ENCODE measurements at places on chromosomes 11 and 22.

GRCh38 chr11:19327280-19327679, 86.5 kb upstream of the E2F8 start:
- no peak for DNase-seq

- DNase-seq = no peak
Measured at GRCh38 chr11:112656772-112657428, 304.3 kb upstream of the NCAM1 start.

- no peak for DNase-seq
Measured at GRCh38 chr11:45554230-45554967, 111.0 kb downstream of the CHST1 start.

DNA sequence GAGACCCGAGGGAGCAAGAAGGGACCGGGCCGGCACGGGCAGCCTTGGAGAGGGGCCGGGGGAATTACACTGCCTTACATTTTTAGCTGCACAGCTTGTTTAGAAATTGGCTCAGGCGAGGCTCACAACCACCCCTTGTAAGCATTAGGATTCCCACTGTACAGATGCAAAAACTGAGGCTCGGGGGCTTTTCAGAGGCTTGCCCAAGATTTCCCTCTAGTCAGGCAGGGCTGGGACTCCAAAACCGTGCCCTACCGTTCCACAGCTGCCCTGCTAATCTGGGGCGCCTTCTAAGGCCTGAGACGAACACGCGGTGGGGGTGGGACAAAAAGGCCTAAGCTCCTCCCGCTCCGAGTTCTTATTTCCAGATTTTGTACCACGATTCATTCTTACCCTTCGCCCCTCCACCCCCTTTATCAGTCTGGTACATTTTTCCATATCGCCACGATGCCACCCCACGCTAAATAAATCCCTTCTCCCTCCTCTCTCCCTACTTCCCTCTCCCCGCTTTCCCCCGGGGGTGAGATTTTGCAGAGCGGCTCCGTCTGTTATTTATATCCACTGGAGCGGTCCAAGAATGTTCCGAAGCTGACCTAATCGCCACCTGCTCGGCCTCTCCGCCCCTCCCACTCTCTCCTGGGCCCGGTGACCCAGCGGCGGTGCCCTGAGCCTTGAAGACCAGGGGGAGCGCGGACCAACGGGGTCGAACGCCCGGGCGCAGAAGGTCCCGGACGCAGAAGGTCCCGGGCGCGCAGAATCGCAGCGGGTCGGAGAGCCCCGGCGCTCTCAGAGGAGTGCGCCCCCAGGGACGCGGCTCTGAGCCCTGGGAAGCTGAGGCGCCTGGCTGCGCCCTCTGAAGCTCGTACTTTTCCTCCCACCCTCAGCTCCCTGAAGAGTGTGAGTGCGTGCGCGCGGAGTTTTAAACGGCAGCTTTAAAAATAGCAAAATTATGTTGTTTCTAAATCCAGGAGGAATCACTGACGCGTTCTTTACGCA, 764 bp upstream of the PACSIN3 start:
- no peak for DNase-seq

GRCh38 chr11:56950510-56950909, 38.2 kb upstream of the OR5AK2 start:
- no peak for DNase-seq

DNA sequence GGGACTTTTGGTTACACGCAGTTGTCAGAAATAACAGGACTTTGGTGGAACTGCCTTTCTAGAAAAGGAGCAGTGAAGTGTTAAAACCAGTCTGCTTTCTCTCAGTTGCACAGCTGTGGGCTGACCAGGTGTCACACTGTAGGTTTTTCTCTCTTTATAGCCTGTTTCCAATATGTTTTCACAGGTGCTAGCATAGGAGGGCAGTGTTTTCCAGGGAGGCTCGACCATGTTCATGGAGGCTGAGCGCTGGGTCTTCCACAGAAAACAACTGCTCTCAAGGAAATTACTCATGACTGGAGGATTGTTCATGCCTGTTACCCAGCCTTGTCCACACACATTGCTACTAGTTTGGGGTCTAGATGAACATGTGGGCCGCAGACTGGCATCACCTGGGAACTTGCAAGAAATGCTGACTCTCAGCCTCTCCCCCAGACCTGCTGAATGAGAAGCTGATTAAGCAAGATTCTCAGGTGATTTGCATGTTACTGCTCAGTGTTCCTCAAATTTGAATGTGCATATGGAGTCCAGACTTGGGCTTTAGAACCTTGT, 157.7 kb downstream of the MAML2 start:
- DNase-seq = no peak

- DNase-seq = no peak
Measured at GRCh38 chr22:43109511-43109910, 1.0 kb upstream of the BIK start.

- DNase-seq = no peak
Measured at GRCh38 chr11:68396516-68396915, 64.0 kb upstream of the PPP6R3 start.

DNA sequence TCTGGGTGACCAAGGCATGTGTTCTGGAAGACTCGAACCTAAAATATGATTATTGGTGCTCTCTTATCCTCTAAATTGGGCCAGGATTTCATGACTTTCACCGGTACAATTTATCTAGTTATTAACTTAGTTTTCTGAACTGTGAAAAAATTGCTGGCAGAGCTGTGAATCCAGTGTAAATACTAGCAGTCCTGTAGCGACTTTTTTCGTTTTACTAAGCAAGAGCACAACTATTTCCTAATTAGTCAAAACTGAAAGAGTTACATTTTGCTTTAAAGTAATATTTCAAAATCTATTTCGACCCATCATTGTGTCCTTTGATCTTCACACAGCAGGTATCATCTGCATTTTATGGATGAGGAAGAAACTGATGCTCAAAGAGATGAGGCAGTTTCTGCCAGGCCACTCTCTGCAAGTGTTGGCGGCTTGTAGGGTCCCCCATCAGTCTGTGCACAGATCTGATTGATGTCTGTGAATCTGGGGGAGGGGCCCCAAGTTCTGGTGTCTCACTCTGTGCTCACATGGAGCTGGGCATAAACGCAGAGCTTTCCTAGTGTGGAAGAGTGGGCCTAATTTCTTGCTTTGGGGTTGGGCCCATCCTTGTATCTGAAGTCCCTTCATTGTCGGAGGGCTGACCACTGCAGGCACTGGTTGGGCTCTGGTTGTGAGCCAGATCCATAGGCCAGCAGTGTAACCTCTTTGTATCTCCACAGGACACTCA, 1.4 kb upstream of the TRMT2A start:
- DNase-seq = no peak

DNA sequence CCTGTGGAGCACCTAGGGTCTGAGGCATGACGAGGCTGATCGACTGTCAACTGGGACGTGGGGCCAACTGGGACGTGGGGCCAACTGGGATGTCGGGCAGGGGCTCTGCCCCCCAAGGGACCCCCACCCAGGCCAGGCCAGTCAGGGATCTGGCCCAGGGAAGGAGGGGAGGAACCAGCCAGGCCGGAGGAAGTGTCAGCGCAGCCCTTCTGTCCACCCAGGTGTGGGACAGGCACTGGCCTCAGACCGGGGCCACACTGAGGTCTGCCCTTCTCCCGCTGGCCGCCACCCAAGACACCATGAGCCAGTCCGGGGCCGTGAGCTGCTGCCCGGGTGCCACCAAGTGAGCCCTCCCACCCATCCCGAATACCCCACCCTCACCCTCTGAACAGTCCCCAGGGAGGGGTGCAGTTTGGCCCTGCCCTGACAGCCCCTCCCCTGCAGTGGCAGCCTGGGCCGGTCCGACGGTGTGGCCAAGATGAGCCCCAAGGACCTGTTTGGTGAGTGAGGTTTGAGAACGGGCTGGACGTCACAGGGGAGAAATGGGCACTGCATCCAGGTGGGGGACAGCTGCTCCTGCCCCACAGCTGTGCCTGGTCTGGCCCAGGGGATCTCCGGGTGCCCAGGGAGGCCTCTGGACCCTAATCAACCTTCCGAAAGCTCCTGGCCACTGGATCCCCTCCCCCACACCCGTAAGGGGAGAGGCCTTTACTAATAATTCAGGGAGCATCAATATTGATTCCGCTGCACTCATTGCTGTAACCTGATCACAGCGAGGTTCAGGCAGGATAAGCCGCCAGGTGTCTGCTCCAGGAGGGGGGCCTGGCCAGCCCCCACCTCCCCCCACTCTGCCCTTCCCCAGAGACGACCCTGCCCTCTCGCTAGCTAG, 3.3 kb downstream of the EPS8L2 start:
- no peak for DNase-seq

- DNase-seq = no peak
Measured at GRCh38 chr11:120339394-120339890, 3.2 kb downstream of the ARHGEF12 start.

- DNase-seq = no peak
Measured at GRCh38 chr22:30705710-30706651, 11.3 kb downstream of the OSBP2 start.

DNA sequence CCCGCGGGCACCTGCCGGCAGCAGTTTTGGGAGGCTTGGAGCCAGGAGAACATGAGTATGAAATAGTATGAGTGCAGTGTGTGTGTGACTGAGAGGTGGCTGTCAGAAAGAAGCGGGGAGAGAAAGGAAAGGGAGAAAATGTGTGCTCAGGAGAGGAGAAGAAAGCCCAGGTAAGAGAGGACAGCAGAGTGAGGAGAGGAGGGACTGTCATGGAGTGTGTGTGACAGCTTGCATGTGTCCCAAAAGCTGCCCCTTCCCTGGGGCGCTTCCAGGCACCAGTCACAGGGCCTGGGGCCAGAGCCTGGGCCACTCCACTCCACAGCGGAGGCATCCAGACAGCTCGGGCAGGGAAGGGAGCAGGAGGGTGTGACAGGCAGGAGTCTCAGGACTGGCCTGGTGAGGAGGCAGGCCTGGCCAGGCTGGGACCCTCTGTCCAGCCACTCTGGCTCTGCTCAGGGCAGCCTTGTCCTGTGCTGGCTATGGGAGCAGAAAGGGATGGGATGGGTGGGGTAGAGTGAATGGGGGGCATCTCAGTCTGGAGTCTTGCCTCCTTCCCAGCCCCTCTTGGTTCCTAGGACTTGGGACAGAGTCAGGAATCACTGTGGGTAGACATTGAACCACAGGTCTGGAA, 949 bp downstream of the MMP11 start:
- DNase-seq = no peak

- DNase-seq = no peak
Measured at GRCh38 chr11:109957000-109957399, 136.2 kb upstream of the ZC3H12C start.

- no peak for DNase-seq
Measured at GRCh38 chr11:86623041-86623621, 49.3 kb downstream of the ME3 start.

- DNase-seq = no peak
Measured at GRCh38 chr11:85813721-85814120, 2.8 kb upstream of the SYTL2 start.

DNA sequence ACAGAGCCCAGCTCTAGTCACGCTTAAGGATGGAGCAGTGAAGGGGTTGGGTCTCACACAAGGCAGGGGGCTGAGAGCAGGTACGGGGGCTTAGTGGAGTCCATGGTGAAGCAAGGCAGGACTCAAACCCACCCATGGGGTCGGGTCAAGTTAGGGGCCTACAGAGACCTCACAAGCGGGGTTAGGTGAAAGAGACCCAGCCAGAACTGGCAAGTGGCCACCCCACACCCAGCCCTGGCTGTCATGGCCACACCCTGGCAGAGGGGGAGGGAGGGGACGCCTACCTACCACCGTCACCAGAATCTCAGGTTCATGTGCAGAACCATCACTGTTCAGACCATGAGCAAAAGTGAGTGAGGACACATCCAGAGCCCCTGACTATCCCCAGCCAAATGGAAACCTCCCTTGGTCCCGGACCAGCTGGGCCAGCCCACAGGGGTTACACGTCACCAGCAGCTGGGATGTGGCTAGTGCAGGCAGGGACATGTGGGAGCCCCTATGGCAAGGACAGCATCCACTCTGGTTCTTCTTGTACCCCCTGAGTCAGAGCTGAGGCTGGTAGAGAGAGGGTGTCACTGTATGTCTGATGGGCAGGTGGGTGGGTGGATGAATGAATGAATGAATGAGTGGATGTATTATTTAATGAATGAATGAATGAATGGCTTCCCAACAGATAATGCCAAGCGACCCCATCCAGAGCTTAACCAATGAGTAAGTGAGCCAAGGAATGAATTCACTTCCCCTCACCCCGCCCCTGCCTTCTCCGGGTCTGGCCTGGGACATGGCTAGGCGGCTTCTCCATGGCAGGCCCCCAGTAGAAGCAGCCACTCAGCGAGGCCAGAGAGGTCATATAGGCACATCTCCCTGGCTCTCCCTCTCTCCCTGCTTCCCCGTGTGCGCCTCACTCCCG, 681.6 kb downstream of the TBC1D22A start:
- no peak for DNase-seq

DNA sequence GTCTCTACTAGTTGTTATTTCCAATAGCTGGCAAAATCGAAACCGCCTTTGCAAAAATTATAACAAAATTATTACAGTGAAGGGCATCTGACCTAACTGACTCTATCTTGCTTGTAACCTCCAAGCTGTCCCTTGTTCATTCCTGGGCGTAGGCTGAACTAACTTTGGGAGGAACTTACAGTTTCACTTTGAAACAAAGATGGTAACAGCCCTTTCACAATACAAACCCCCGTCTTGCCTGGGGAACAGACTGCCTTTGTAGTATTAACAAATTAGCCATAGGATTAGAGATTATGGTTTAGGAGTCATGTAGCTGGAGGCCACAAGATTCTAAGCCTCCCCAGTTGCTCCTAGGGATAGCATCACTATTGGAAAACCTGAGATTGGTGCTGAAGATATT, 131.6 kb upstream of the HSD17B12 start:
- DNase-seq = no peak

- DNase-seq = no peak
Measured at GRCh38 chr11:60720460-60720859, 4.1 kb upstream of the MS4A18 start.

DNA sequence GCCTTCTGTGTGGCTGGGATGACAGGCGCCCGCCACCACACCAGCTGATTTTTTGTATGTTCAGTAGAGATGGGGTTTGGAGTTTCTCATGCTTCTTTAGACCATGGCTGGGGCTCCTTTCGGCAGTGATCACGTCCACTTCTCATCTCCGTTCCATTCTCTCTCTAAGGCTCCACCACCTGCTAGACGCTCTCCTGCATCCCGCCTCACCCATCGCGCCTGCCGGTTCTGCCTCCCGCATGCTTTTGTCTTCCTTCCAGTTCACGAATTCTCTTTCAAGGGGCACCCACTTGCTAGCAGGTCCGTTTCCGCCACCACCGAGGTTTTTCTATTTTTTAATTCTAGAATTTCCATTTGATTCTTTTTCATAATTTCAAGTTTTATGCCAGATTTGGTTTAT, 22.0 kb upstream of the SYT8 start:
- no peak for DNase-seq

- DNase-seq = no peak
Measured at GRCh38 chr11:31770011-31770700, 41.0 kb downstream of the PAX6 start.

GRCh38 chr11:70631624-70632047, 233.3 kb downstream of the CTTN start:
- no peak for DNase-seq

- no peak for DNase-seq
Measured at GRCh38 chr22:46499805-46500189, 37.6 kb downstream of the CELSR1 start.
